Hypothalamus (tissue), 51 donors: ENCODE measurements at places on chromosomes 13 and 19.

- DNase-seq, result no peak
Observed at GRCh38 chr19:4014541-4015491, 7.3 kb downstream of the PIAS4 start.

DNA sequence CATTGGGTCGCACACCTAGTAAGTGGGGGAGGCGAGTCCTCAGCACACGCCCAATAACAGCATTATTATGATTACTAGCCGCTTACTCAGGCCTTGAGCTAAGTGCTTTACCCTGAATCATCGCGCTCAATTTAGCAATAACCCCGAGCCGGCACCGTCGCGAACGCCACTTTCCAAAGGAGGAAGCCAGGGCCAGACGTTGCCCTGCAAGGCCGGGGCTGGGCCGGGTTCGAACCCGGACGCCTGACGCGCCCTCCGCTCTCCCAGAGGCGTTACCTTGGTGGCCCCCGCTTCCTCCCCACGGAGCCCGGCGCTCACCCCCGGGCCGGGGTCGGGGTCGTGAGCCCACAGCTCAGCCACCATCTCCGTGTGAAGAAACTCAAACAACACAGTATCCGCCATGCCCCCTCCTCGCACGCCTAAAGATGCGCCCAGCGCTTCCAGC is at the start of gene TRAPPC6A:
TSS of gene TRAPPC6A (minus strand) at position 421 of the 445 bp plus-strand sequence. CDS start at position 402, 19 bp downstream.
- DNase-seq, result no peak

- DNase-seq, result no peak
Observed at GRCh38 chr13:46387064-46387851, at the start of gene RUBCNL. Gene RUBCNL, minus strand, starts transcription at chr13:46387252. Its CDS starts 14,777 bp downstream, at chr13:46372475.

- no peak for DNase-seq
Observed at GRCh38 chr13:53182724-53183123, 154.1 kb downstream of the OLFM4 start.

- no peak for DNase-seq
Observed at GRCh38 chr13:80382576-80382975, 41.6 kb upstream of the SPRY2 start.

DNA sequence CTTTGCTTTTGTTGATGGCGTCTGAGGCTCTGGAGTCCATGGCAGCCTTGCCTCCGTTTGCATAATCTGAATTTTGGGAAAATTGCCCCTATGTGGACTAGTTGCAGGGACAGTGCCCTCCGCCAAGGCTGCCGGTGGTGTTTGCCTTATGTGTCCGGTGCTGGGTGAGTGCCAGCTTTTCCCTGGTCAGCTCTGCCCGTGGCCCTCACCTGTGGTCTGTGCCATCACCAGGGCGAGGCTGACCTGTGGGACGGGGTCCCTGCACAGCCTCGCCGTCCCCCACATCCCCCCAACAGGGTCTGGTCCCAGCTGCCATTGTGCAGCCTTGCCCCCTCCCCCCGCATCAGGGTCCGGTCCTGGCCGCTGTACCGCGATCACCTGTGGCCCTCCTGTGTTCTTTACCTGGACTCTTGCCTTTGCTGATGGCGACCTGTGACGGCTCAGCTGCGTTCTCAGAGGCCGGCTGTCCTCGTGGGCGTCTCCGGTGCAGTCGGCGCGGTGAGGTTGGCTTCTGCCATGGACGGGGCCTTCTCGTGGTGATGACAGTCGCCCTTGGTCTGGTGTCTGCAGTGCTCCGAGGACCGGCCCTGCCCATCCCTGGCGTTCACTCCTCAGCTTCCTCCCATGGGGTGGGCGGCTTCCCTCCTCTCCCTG is 12.6 kb downstream of the CSNK1G2 start:
- DNase-seq, result no peak

DNA sequence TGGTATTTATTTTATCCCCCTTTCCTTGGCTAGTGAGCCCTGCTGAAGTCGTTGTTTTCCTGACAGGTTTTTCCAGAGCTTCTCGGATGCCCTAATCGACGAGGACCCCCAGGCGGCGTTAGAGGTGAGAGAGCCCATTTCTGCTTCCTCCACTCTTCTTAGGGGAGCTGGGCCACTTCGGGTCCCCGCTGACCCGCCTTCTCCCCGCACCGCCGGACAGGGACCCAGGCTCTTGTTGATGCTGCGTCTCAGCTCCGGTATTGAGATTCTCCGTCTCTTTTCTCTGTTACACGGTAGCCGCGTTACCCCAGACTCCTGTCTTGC is 306 bp downstream of the SUGT1 start:
- no peak for DNase-seq

DNA sequence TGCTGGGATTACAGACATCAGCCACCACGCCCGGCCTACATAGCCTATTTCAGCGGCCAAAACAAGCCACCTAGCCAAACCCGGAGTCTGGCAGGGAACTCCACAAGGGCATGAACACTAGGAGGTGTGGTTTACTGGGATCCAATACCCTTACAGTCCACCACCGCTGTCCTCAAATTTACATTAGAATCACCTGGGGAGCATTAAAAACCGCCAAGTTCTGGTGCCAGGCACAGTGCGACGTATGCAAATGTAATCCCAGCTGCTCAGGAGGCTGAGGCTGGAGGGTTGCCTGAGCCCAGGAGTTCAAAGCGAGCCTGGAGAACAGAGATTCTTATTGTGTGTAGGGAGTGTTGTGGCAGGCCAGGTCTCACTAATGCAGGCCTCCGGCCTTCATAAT is 4.2 kb upstream of the AP1M1 start:
- DNase-seq, result no peak

DNA sequence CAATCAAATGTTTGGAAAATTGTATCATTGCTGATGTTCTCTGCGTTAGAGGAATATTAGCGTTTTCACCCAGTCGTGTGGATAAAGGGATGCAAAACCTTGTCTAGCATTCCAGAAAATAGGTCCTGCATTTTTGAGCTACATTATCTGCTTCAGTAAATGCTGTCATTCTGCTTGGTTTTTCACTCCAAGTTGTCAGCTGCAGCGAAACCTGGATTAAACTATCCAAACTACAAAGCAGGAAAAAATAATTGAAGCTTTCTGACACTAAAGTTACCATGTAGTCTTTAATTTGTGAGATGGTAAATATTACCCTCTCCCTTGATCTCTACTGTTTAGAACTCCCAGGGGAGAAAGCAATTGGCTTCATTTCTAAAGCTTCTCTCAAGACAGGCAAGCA is 1795.5 kb upstream of the PRR20A start:
- no peak for DNase-seq

DNA sequence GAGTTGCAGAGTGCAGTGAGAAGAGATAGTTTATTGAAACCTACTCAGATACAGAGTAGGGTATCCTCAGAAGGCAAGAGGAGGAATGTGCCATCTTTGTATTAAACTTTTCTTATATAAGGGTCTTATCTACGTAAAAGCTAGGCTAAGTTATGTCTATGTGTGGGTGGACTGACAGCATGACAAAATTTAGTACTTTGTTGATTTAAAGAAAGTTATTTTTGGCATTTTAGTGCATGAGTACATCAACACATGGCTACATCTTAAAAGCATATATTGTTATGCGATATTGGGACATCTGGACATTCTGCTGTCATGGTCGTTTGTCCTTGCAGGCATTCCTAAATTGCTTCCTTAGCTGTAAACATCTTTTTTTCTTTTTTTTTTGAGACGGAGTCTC is 19.0 kb upstream of the ATP8A2 start:
- no peak for DNase-seq

DNA sequence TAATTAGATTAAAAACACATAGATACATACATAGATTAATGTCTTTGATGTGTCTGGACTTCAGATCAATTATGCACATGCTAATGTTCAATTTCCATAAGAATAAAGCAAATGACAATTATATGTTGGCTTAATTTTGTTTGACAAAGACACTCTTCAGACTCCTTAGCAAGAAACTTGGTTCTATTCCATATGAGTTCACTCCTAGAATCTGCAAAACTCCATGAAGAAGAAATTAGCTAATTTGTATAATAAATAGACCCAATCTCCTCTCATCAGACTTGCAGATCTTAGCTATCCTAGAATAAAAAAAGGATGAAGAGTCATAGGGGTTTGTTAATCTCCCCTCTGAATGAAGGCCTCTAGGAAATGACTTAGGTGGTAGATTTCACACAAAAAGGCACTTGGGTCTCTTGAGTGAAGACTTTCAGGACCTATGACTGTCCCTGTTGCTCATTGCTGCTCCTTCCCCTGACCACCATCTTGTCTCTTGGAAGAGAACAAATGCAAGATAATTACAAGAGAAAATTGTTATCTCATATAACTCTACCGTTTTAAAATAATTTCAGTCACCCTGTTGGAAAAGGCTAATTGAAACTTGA is 302.2 kb downstream of the EFNB2 start:
- DNase-seq, result no peak

- DNase-seq, result no peak
Observed at GRCh38 chr13:47129461-47129860, 232.6 kb upstream of the HTR2A start.

DNA sequence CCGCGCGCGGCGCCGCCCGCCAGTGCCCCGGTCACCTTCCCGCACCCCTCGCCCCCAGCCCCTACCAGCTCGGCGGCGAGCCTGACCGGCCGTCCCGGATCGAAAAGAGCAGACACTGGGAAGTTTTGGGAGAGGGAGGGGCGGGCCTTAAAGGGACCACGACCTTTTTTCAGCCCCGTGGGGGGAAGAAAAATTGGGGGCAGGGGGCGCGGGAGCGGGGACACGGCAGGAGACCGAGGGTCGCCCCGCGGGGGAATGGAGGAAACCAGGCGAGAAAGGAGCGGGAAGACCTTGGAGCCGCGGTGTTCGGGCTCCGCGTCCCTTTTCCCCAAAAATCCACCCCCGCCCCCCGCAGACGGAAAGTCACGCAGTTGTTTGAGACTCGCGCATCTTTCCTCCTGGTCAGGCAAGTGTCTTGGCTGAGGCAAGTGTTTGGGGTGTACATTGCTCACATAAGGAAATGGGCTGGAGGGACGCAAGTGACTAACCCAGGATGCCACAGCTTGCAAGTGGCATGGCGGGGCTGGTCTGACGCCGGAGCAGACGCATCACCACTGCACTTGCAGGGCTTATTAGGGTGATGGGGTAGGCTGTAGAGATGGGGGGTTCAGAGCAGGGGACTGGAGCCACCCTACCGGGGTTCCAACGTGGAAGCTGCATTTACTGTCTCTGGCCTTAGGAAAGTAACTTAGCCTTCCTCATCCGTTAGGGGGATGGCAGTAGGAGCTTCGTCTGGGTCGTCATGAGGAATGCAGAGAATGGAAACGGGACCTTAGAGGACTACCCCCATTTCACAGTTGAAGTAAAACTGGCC is 2.7 kb upstream of the HNRNPL start:
- peak; percentile 67 for DNase-seq

- no peak for DNase-seq
Observed at GRCh38 chr19:917323-918151, at the start of gene KISS1R. Gene KISS1R, plus strand, starts transcription at chr19:917333. Its CDS starts 170 bp downstream, at chr19:917503.

DNA sequence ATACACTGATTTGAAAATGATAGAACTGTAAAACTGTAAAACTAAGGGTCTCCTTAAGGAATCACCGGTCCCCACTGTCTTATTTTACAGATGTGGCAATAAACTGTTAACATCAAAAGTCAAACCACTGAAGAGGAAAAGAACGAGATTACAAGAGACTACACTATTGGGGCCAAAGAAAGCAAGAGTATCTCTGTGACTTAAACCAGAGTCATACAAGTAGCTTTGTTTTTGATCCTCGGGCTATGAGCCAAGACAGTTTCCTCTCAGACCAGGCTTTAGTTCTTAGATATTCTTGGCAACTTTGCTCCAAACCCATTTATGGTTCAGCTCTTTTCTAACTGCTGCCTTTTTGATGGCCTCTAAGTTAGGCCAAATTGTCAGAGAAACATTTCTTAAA is 113.8 kb downstream of the TBC1D4 start:
- no peak for DNase-seq

GRCh38 chr19:16335226-16335625 is 10.6 kb downstream of the KLF2 start:
- DNase-seq, result no peak

GRCh38 chr13:78608252-78608687 is 4.9 kb upstream of the POU4F1 start:
- no peak for DNase-seq

- no peak for DNase-seq
Observed at GRCh38 chr13:114071991-114072390, 60.4 kb downstream of the RASA3 start.

DNA sequence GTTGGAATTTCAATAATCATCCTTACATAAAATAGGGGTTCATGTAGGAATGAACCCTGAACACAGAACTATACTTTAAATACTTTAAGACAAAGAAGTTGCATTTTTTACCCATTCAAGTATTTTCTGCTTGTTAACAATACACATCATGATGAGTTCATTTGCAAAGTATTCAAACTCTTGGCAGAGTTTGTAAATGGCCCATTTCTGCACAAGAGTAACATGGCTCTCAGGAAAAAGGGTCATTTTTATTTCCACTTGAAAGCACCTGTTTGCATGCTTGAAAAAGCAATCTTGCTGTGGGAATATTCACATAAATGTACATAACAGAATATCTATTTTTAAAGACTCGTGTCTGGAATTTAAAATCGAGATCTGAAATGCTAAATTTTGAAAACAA is 18.1 kb downstream of the ESD start:
- no peak for DNase-seq

DNA sequence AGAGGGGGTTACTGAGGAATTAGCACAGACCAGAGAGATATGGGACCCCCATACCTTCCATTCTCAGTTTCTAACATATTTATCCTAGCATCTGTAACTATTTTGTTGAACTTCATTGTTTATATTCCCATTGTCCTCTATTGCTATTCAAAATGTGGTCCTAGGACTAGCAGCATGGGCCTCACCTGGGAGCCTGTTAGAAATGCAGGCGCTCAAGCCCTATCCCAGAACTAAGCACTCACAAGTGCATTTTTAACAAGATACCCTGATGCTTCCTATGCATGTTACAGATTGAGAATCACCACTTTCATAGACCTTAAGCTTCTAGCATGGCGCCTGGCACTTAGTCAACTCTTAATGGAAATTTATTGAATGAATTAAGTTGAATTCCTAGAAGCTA is 58.3 kb upstream of the TDRD3 start:
- DNase-seq, result no peak

DNA sequence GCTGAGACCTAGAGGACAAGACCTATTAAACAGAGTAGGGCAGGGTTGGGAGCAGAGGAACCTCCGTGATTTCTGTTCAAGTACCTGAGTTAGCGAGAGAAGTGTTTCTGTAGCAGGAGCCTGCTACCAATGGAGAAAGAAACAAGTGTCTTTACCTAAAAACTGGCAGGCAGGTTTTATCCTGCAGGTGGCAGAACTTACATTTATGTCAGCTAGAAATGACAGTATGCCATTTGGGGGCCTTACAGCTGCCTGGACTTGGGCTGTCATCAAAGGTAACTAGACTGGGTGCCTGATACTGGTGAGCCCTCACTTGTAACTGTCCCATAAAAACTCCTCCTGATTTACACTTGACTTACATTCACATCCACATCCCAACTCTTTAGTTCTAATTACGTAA is 185.3 kb upstream of the MIR17HG start:
- no peak for DNase-seq

- DNase-seq, result no peak
Observed at GRCh38 chr13:49759503-49759902, 33.0 kb downstream of the KPNA3 start.
